ENCODE measurements at places on chromosomes 1 and 21. TPM values are rescaled to one million over a fixed set of nuclear protein-coding genes. Genes with fewer than 3 reads are reported as not detected.

Gene MANEAL
- total RNA-seq = 8.1 TPM

Gene TMED5
- total RNA-seq = 52.2 TPM

Gene VWA5B1
- 1.0 TPM for total RNA-seq

Gene INAVA
- total RNA-seq = 43.9 TPM

Gene GPX7
- total RNA-seq = 19.8 TPM

Gene ANKRD45
- 1.5 TPM for total RNA-seq

Gene SAMD11
- 0.14 TPM for total RNA-seq

Gene NTMT2
- total RNA-seq = not detected

Gene LRRC39
- not detected for total RNA-seq

Gene HTR1D
- 4.7 TPM for total RNA-seq

Gene RAB29
- 9.1 TPM for total RNA-seq

Gene NR5A2
- total RNA-seq = 8.8 TPM

Gene PTPRU
- 105 TPM for total RNA-seq

Gene GNG4
- total RNA-seq = 53.5 TPM

Gene KRTAP21-2
- not detected for total RNA-seq

Gene PRRX1
- not detected for total RNA-seq

Gene TAF1A
- 13.3 TPM for total RNA-seq

Gene UMODL1
- not detected for total RNA-seq

Gene CRYBG2
- total RNA-seq = 18.4 TPM

Gene NCMAP
- 0.85 TPM for total RNA-seq

Gene NBPF6
- total RNA-seq = not detected

Gene NHLH1
- 0.69 TPM for total RNA-seq

Gene PRDX6
- total RNA-seq = 516 TPM

Gene CHI3L1
- total RNA-seq = 0.76 TPM

Gene DDAH1
- total RNA-seq = 35.4 TPM

Gene SERTAD4
- total RNA-seq = 1.6 TPM

Gene APOBEC4
- not detected for total RNA-seq
